Neural progenitor cell (in vitro differentiated cells): ENCODE measurements at places on chromosomes 4 and X.
A peak's percentile ranks its signal among the peaks of the same experiment; 100 is the strongest.

- DNase-seq, result no peak
These were observed 3.9 kb upstream of the VAMP7 start for GRCh38 chrX:155877288-155877687.

DNA sequence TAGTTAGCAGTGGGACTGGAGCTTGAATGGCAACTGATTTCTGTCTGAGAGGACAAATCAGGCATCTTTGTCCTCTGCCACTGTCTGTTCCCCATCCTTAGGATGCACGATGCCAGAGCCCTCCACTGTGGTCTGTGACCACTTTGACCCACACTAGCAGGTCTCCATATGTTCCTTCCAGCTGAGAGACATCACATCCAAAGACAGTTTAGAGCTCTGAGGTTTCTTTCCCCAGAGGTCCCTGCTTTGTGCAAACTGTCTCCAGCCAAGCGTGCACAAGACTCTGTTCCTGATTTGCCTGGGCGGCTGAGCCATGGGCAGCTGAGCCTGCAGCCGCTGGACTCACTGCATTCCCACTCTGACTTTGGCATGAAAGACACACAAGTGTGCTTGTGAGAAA is 98.0 kb downstream of the PTTG2 start:
- DNase-seq, result peak; percentile 24

GRCh38 chr4:13367244-13367643 is 116.9 kb downstream of the RAB28 start:
- no peak for DNase-seq

DNA sequence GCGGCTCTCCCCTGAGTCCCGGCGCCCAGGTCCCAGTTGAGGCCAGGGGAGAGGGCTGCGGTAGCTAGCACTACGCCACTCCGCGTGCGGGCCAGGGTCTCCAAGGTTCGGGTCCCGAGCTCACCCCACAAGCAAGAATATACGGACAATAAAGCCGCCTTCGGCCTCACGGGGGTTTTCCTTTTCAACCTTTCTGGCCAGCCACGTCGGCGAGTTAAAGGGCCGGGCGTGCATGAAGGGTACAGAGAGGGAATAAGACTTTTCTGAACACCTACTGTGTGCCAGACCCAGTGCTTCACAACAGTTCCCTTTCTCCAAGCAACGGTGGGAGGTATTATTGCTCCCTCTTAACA is 138.5 kb upstream of the ZIC3 start:
- DNase-seq, result no peak

GRCh38 chr4:125049711-125050110 is 265.0 kb upstream of the FAT4 start:
- no peak for DNase-seq

DNA sequence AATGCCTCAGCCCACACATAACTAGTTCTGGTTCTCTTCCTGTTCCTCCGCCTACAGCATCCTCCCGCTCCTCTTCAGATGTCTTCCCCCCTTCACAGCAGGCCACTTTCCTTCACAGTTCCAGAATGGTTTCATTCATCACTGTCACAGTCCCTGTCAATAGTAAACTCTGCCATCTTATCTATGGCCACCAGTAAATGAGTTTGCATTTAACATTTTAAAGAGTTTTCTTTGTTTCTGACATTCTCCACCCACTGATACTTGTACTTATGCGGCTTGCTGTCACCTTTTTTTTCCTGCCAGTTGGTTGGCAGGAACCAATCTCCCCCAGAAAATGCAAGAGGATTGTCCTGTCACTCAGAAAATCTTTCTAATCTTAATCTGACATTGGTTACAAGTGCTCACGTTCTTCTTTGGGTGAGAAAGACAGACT is 114.1 kb downstream of the GLUD2 start:
- DNase-seq, result peak; percentile 8

DNA sequence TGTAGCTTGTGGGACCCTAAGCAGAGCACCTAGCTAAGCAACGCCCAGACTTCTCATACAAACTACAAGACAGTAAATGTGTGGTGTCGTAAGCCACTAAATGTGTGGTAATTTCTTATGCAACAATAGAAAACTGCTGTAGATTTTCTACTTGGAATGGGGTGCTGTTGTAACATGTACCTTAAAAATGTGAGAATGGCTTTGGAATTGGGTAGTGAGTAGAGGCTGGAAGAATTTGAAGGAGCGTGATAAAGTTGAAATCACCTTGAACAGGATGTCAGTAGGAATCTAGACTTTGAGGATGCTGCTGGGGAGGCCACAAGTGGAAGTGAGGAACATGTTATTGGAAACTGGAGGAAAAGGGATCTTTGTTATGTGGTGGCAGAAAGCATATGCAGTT is 43.2 kb upstream of the FUNDC1 start:
- DNase-seq, result no peak

DNA sequence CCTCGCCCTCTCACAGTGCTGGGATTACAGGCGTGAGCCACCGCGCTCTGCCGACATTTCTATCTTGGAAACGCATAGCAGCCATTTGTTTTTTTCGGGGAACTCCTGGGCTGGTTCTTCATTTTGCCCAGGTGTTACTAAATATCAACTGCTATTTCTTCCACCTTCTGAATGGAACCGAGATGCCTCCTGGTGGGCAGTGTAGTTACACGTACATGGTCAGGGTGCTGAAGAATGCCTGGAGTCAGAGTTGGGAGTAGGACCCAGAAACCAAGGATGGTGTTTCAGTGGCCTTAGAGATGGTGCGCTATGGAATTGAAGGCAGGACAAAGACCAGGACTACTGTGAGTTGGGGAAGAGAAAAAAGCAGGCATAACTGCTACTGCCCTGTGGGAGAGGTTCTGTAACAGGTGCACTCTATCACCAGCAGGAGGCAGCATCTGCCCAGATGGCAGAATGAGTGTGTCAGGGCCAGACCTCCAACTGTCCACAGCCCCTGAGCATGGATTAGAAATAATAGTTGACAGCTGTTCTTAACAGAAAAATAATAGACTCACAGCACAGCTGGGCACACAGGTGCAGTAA is 81.7 kb downstream of the ZC4H2 start:
- peak; percentile 69 for DNase-seq

GRCh38 chr4:73450398-73451004 is 14.5 kb downstream of the AFP start:
- DNase-seq, result peak; percentile 25

DNA sequence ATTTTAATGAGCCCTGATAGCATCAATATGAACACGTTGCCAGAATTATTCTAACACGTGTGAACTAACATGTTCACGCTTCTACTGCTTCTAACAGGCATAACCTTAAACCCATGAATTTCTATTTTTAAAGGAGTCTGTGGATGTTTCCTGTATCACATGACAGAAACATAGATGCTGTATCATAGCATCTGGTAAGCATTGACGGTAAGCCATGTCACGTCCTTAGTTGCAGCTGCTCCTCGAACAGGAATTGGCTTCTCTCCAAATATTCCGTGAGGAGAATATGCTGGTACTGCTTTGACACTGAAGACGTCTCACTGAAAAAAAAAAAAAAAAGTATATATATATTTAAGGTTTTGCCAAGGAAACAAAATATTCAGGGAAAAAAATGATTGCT is 105.1 kb upstream of the MXRA5 start:
- no peak for DNase-seq

GRCh38 chrX:12910423-12911121 is 4.2 kb downstream of the TLR8 start:
- no peak for DNase-seq

DNA sequence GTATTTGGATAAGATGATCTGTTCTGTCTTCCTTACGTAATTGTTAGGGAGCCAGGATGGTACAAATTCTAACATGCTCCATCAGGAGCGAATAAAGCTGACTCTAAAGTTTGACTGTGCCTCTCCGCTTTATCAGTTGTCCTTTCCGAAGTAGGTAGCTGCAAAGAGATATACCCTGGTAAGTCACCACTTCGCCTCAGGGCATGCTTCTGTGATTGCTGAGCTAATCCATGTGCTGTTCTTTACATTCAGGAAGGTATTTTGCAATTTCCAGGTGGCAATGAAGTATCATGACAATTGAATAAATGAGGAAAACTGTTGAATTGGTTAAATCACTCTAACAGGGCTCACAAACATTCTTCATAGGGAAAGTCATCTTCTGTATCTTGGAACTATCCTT is 38.9 kb downstream of the KIT start:
- no peak for DNase-seq

GRCh38 chr4:77613267-77613666 is 7.6 kb downstream of the CXCL13 start:
- DNase-seq, result no peak

- DNase-seq, result peak; percentile 56
These were observed 562.2 kb downstream of the ZIC3 start for GRCh38 chrX:138128027-138128671.

DNA sequence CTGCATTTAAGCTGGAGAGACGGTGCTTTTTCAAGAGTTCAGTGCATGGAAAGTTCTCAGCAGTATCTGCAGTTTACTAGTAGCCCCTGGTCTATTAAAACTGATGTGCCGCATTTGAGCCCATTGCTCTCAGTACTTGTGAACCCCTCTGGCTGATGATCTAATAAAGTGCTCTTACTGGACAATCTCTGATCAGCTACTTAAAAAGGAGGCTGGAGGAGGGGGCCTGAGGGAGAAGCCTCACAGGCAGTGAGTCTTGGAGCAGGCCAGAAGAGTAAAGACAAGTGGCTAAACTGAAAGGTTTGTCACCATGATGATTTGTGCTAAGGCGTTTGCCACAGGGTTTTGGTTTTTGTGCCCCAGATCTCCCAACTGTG is 138.5 kb downstream of the ARX start:
- DNase-seq, result no peak

- DNase-seq, result peak; percentile 65
These were observed 14.7 kb upstream of the CT55 start for GRCh38 chrX:135185795-135186443.

- DNase-seq, result peak; percentile 79
These were observed 161.2 kb downstream of the EFNB1 start for GRCh38 chrX:68989865-68990606.

DNA sequence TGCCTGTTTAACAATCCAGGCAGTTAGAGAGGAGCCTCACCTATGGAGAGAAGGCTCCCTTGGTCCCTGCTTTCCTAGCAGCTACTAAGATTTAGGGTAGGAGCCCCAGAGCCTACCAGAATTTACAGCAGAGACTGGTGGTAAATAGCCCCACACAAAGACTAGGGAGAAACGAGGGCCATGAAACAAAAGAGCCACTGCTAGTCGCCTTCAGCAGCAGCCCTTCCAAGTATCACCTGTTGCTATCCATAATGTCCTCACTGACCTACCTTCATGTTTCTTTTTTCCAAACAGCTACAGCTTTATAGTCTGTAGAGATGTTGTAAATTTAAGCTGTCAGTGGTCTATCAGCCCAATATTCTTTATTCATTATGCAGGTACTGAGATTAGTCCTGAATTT is 25.3 kb downstream of the ARHGEF6 start:
- no peak for DNase-seq

DNA sequence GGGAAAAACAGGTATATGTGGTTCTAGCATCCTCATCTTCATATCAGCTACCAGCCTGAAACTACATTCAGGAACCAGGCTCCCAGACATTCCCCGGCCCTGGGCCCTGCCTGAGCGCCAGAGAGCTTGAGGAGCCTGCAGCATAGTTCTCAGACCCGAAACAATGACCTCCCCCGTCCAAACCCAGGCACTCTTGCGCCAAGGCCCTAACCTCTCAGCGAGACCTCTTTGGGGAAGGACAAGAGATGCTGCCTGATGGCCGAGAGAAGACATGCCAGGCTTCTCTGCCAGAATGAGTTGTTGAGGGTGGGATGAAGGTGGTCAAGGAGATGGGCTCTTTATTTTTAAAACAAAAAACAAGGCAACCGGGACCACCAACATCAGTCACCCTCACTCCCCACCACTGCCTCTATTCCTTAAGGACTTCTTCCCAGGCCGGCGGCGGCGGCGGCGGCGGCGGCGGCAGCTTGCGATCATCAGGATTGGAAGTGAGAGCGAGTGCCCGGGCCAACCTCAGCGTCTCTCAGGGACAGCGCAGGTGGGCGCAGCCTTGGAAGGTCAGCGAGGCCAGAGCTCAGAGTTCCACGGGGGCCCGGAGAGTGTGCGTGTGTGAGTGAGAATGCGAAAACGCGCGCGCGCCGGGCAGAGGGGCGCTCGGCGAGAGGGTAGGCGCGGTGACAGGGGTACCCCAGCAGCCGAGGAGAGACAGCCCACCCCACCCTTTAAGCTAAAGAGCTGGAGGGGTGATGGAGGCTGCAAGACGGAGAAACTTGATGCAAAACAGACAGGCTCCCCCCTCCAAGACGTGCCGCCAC is 601 bp downstream of the INPP4B start:
- DNase-seq, result peak; percentile 55

DNA sequence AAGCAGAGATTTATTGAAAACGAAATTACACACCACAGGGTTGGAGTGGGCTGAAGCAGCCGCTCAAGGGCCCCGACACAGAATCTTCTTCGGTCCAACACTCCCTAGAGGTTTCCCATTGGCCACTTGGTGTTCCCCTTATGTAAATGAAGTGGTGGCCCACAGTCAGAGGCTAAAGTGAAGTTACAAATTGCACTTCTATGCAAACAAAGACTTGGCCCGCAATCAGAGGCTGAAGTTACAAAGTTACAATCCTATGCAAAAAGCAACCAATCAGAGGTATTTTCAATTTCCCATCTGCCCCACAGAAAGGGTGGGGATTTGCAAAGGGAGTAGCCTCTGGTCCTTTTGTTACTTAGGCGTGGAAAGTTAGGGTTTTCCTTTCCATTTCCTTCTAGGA is 35.7 kb upstream of the SLC25A43 start:
- DNase-seq, result no peak

DNA sequence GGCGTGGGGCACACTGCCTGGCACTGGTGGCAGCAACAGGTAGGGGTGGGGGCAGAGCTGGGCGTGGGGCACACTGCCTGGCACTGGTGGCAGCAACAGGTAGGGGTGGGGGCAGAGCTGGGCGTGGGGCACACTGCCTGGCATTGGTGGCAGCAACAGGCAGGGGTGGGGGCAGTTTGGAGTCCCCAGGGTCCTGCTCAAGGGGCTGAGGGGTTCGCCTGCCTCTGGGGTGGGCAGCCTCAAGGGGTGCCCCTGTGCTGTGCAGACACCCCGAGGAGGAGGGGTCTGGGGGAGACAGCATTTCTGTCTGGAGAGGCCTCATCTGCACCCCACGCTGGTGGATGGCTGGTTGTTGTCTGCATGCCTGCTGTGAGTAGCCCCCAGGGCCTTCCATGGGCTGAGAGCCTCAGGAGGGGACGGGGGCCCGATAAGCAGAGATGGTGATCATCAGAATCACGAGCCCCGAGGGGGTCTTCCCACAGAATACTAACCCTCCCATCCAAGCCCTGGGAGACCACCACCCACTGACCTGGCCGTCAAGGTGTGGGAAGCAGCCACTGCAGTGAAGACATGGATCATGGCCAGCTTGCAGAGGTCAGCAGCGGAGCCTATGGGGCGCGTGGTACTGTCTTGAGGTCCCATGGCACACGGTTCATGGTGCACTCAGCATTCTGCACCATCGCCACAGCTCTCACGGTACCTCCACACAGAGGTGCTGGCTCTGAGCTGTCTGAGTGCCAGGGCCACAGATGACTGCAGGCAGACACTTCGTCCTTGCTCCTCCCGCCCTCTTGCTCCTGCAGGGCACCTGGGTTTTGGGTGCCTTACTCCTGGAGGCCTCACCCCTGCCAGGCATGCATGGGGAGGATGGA is 21.5 kb downstream of the NAT8L start:
- DNase-seq, result no peak
